ENCODE measurements at places on chromosomes 6 and 20.
A peak's percentile ranks its signal among the peaks of the same experiment; 100 is the strongest.

DNA sequence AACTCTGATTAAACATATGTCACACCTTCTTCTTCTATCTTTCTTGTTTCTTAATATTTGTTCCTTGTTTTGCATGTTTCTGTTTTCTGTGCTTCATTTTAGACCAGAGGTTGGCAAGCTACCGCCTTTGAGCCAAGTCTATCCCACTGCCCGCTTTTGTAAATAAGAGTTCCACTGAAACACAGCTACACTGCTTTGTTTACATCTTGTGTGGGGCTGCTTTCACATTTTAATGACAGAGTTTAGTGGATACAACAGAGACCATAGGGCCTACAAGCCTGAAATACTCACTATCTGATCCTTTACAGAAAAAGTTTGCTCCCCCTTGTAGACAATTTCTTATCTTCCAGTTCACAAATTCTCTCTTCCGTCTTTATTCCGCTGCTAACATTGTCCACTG lies 109.4 kb upstream of the SPACA1 start:
- DNase-seq = no peak

DNA sequence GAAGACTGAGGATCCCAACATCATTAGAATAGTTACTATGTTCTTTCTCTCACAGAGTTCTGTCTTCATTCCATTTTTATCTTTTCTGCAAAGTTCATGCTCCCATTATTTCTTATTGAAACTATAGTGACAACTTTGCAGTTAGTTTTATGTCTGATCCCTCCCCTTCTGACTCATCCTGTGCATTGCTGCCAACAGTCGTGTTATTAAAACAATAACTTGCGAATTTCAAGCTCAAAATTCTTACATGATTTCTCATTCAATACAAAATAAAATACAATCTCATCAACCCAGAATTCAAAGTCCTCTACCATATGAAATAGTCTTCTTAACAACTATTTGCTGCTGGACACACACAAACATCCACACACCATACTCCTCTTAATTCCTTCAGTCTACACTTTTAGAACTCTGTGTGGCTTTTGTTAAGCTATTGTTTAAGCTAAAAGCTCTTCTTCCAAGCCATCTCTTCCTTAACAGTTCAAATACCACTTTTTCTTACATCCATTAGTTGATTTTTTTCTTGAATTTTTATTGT lies 261.4 kb upstream of the IRAK1BP1 start:
- DNase-seq = no peak

GRCh38 chr20:50221501-50222308 lies 31.1 kb downstream of the CEBPB start:
- DNase-seq = no peak

DNA sequence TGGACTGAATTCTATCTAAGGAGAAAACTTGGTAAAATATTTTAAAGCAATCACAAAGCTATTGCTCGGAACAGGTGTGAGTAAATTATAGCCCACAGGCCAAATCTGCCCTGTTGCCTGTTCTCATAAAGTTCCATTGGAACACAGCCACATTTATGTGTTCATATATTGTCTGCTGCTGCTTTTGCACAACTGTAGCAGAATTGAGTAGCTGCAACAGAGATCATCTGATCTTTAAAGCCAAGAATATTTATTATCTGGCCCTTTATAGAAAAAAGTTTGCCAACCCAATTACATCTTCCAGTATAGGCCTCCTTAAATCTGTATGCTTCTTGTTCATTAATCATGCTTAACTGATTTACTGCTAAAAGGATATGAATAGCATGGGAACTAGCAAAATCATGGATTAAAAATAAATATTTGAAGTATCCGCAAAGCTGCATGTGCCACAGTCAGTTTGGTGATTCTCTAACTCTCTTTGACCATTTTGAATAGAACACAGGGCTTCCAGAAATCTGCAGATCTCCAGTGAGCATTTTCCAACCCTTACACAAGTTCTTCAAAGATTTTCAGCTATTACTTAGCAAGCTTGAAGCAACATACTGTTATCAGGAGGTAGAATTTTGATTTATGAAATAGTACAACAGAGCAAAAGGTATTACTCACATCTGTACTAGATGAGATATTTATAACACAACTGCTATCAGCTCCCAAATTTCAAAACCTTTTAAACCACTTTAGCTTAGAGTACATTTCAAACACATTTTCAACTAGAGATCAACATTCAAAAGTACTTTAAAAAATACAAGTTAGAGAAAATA lies 312.6 kb upstream of the ID4 start:
- no peak for DNase-seq

- no peak for DNase-seq
Observed at GRCh38 chr6:43911354-43912115, 141.5 kb downstream of the VEGFA start.

- DNase-seq = no peak
Observed at GRCh38 chr6:99940582-99940981, 53.4 kb downstream of the MCHR2 start.

DNA sequence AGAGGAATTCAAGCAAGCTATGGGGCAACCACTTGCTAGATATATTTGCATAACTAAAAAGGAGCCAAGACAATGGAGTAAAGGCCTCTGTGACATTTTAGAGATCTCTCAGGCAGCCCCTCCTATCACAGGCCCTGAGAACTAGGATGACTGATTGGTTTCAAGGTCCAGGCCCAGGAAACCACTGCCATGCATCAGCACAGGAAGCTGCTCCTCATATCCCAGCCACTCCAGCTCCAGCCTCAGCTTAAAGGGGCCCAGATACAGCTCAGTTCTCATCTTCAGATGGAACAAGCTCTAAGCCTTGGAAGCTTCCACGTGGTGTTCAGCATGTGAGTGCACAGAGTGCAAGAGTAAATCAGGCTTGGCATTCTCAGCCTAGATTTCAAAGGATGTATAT lies 21.1 kb upstream of the THBS2 start:
- no peak for DNase-seq

DNA sequence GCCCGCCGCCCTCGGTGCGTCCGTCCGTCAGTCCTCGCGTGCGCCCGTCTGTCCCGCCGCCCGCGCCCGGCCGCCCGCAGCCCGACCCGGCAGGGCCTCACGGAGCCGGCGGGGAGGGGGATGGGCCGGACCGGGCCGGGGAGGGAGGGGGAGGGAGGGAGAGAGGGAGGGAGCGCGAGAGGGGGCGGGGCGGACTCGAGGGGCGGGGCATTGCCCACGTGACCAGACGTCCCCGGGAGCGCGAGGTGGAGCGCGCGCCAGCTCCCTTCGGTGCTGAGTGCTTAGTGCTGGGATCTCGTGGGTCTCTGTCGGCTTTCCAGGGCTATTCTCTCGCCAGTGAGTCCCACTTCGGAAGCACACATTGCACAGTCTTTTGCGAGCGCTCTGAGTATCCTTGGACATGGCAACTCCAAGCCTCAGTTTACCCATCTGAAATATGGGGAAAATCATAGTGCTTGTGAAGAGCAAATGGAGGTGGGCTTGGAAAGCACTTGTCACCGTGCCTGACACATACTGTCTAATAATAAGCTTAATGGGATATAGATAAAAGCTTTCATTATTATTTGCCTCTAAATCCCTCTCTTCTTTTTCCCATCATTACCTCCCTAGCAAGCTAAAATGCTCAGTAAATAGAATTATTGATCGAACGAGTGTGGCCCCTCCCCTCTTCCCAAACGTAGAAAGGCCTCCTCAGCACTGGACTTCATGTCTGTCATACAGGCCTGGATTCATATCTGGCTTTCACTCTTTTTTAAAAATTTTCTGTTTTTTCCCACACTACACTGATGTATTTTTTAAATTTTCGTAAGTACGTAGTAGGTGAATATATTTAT lies at the start of gene NCOA6:
NCOA6 (minus strand) TSS at position 122 of the 833 bp plus-strand sequence. CDS start 43,296 bp downstream, outside the sequence.
- peak; percentile 88 for DNase-seq

GRCh38 chr6:166684170-166684569 lies 57.1 kb upstream of the RPS6KA2 start:
- DNase-seq = no peak

- DNase-seq = no peak
Observed at GRCh38 chr6:34383161-34383631, 9.3 kb downstream of the NUDT3 start.

DNA sequence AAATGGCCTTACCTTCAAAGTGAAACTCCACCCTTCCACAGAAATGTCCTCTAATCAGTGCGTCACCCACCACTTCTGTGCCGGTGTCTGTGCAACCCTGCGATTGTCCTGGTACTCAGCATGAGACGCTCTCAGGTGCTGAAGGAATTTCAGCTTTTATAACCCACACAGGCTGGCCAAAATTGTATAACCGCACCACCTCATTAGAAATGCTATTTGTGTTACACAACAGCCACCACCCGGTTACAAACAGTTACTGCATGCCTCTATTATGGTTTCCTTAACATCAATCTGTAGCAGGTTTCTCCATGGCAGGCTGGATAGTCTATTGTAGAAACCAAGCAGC lies 51.5 kb downstream of the SLC23A2 start:
- no peak for DNase-seq

- DNase-seq = no peak
Observed at GRCh38 chr20:57244221-57244585, 22.2 kb downstream of the BMP7 start.

- DNase-seq = no peak
Observed at GRCh38 chr6:17935188-17936149, 52.0 kb downstream of the KIF13A start.

- no peak for DNase-seq
Observed at GRCh38 chr20:47484303-47484702, 17.4 kb upstream of the NCOA3 start.

DNA sequence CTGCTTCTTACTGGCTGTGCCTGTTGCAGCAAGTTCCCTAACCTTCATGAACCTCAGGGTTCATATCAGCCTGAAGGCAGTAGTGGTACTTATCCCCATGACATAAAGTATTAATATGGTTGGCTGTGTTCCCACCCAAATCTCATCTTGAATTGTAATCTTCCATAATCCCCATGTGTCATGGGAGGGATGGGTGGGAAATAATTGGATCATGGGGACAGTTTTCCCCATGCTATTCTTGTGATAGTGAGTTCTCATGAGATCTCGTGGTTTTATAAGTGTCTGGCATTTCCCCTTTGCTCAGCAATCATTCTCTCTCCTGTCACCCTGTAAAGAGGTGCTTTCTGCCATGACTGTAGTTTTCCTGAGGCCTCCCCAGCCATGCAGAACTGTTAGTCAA lies 61.8 kb downstream of the FAM229B start:
- DNase-seq = no peak

DNA sequence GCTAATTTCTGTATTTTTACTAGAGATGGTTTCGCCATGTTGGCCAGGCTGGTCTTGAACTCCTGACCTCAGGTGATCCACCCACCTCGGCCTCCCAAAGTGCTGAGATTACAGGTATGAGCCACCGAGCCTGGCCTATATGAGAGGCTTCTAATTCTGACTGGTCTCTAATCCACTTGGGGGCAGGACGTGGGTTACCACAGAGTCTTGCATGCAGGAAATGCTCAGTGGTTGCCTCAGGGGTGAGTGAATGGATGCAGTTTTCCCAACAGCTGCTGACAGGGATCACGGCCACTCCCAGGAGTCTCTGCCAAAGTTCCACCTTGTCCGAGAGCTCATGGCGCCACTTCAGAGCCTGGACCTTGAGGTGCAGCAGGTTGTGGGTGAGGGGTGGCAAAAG lies 6.4 kb upstream of the FANCE start:
- DNase-seq = no peak

DNA sequence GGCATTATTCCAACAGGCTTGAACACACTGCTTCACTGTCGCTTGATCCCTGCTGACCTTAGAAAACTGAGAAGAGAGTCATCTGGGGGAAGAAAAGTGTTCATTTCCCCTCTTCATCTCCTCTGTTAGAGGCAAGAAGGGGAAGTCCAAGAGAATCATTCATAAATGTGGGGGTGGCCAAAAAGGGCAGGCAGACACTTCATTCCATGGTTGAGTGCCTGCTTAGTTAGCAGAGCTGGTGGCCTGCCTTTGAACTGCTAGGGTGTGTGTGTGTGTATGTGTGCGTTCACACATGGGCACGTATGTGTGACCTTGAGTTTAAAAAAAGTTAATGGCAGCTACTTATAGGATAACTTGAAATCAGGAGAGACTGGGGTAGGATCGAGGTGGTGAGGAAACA lies 39.4 kb upstream of the RFPL4B start:
- no peak for DNase-seq

GRCh38 chr6:149929422-149929821 lies 6.5 kb upstream of the RAET1G start:
- no peak for DNase-seq

- DNase-seq = no peak
Observed at GRCh38 chr6:43952746-43953145, 174.5 kb downstream of the MRPL14 start.

DNA sequence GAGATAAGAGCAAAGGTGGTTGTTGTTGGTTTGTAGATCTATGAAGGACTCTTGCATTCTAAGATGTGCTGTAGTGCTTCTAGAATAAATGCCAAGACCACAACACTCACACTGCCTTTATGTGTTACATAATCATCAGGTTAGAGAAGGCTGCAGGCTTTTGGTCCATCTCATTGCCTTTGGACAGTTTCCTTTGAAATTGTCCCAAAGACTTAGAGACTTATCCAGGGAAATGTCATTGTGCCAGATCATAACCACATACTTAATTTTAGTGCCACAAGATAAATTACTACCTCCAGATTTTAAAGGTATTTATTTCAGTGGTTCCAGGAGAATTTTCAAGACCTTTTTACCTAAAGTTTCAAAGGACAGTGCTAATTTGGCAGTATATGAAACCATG lies 666.6 kb upstream of the CITED2 start:
- no peak for DNase-seq

GRCh38 chr20:58870293-58871014 lies 17.9 kb downstream of the GNAS start:
- no peak for DNase-seq

DNA sequence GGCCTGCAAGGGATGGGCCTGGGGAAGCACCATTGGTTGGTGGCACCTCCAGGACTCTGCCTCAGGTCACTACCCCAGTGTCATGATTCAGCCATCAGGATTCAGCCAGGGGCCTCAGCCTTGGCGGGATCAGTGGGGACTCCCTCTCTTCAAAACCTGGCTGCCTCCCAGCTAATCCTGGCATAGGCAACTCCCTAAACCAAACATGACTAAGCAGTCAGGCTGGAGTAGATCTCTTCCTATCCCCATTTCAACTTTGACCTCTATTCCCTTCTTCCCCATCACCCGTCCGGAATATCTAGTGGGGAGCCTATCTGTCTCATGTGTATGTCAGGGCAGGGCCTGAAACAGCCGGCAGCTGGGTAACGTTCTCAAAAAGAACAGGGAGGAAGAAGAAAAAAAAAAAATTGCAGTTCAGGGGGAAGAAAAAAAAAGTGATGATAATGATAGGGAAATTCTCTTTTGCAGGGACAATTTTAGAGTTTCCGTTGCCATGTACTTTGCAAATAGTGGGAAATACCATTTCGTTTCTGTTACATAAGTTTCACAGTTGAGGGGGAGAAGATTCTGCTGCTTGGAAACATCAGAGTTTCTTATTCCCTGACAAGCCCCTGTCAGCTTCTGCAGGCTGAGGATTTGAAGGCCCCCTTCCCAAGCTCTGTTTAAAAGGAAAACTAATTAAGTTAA lies 4.1 kb upstream of the PREX1 start:
- DNase-seq = no peak

- DNase-seq = no peak
Observed at GRCh38 chr6:106623039-106623438, 6.3 kb downstream of the RTN4IP1 start.

GRCh38 chr6:43883847-43884651 lies 114.0 kb downstream of the VEGFA start:
- DNase-seq = no peak
